ENCODE measurements at places on chromosomes 6 and 20.

GRCh38 chr6:14108571-14109410 lies 8.8 kb upstream of the CD83 start:
- peak; percentile 90 for DNase-seq

DNA sequence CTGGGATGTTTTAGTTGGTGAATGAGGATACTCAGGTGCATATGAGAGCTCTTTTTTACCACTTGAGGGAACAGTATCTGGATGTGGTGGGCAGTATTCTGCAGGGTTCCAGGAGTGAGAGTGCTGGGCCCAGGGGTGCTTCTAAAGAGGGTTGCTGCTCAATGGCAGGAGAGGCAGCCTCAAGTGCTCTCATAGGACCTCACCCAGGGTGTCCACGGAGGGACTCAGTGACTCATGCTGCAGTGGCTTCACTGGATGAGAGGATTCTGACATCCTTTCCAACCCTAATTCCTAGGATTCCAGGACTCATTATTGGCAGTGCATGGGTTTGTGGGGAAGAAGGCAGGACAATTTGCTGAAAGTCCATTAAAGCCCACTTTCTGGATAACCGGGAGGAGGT lies 176.6 kb upstream of the FERMT1 start:
- DNase-seq, result no peak

GRCh38 chr20:51158226-51158625 lies 135.3 kb upstream of the KCNG1 start:
- DNase-seq, result no peak

DNA sequence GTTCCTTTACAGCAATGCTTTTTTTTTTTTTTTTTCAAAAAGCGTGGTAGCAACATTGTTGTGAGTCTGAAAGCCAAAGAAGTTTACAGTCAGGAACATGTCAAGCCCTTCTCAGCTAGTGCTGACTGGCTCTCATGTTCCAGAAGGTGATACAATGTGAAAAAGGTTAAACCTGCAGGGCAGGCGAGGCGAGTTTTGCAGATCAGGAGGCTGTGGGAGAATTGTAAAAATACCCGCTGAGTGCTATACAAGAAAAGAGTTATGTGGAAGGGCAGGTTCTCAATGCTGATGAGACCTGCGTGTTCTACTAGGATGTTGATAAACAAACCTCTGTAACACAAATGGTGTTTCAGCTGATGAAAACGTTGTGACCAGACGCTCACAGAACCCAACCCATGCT lies 30.9 kb upstream of the RPP40 start:
- no peak for DNase-seq

GRCh38 chr20:63097336-63097831 lies 90.6 kb upstream of the BHLHE23 start:
- DNase-seq, result no peak

DNA sequence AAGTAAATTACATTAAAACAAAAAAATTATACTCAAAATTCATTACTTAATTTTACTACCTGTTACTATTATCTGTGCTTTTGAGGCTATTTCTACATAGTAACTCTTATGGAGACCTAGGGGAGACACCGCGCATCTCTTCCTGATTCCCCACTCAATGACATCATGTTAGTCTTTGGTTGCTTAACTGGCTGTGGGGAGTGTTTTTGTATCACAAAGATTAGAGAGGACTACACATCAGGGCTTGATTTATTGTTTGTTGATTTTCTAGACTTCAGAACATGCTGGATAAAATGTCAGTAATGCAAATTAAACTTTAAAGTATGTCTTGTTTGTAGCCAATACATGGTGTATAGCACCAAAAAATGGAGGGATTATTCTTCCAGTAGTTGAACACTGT lies 26.0 kb downstream of the SLC2A10 start:
- peak; percentile 8 for DNase-seq

DNA sequence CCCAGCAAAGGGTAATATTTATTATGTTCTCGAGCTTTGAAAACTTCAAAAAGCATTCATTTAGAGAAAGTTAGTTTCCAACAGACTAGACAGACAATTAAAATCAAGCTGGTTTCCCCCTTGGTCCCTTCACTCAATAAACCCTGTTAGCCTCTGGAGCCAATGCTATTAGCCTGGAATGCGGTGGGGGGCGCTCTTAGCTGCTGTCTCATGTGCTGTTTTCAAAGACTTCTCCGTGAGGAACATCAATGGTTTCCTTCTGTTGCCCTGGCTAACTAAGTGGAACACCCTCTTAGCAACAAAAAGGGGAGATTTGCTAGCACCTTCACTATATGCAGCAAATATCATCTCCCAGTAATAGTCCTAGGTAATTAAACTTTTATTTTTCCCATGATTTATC lies 86.4 kb downstream of the LY86 start:
- no peak for DNase-seq

DNA sequence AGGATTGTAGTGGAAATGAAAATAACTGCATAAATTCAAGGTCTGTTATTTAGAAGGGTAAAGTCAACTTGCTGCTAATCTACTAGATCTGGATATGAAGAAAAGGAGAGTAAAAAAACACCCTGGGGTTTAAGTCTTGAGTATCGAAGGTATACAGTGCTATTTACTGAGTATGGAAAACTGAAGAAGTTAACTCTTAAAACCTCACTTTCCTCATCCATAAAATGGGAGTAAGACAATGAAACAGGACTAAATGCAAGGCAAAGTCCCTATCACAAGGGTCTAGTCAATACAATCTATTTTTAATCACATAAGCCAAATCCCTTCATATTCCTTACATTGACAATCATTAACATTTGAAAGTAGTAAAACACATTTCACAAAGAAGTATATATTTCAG lies 2.2 kb downstream of the FBXO5 start:
- DNase-seq, result no peak

DNA sequence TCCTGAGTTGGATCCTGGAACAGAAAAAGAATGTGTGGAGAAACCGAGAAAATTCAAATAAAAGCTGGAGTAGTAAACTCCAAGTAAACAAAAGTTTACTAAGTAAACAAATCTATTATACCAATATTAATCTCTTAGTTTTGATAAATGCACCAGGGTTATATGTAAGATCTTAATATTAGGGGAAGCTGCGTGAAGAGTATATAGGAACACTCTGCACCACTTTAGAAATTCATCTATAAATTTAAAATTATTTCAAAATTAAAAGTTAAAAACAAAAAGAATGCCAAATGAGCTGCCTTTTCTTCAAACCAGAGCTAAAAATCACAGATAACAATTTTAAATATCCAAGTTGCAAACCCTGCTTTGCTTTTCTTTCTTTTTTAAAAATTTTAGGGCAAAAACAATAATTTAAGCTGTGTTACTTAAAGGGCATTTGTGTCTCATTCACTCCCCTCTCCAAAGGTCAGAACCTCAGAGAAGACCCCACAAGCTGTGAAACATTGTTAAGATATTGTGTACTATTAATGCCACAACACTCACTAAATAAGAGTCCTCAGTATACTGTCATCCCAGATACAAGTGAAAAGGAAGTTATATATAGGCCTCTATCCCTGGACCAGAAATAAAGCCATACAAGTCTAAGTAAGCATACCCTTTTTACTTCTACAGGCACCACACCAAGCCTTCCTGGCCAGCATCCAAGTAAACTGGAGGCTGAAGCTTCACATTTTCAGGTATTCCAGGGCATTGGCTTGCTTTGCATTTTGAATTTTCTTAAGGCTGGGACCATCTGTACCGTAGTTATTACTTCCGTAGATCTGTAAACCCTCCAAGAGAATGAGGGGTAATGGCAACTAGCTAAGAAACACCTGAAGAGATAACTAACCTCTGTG lies 7.0 kb downstream of the DNAAF9 start:
- DNase-seq, result no peak

DNA sequence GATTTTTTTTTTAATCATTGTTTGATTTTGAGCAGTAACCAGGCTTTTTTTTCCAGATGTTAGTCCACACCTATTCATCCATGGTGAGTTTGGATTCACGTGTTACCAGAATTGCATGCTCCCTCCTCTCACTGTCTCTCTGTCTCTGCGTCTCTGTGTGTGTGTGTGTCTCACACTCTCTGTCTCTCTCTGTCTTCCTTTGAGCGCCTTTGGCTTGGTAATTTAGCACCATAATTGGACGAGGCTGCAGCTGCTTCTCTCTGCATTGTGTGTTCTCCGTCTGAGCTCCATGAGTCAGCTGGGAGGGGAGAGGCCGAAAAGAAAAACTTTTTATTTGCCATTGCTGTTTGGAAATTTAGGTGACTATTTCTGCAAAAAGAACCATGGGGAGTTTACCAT lies 3.4 kb downstream of the TFAP2B start:
- no peak for DNase-seq

DNA sequence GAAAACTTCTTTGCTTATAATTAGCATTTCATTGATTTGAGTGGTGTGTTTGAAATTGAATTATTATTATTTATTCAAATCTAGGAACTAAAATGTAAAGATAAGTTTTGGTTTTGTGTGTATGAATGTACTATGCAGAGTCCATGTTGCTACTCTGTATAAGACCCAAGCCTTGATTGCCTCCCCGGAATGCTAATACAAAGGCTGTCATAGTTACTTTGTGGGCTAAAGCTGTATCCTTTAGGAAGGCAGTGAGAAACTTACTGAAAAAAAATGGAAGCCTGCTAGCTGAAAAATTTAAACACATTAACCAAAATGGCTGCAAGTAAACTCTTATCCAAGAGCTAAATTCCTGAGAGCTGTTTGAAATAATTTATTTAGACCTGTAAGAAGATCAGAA lies 213.3 kb downstream of the ZFAND3 start:
- no peak for DNase-seq

GRCh38 chr6:36997811-36998722 lies 7.4 kb upstream of the FGD2 start:
- no peak for DNase-seq

DNA sequence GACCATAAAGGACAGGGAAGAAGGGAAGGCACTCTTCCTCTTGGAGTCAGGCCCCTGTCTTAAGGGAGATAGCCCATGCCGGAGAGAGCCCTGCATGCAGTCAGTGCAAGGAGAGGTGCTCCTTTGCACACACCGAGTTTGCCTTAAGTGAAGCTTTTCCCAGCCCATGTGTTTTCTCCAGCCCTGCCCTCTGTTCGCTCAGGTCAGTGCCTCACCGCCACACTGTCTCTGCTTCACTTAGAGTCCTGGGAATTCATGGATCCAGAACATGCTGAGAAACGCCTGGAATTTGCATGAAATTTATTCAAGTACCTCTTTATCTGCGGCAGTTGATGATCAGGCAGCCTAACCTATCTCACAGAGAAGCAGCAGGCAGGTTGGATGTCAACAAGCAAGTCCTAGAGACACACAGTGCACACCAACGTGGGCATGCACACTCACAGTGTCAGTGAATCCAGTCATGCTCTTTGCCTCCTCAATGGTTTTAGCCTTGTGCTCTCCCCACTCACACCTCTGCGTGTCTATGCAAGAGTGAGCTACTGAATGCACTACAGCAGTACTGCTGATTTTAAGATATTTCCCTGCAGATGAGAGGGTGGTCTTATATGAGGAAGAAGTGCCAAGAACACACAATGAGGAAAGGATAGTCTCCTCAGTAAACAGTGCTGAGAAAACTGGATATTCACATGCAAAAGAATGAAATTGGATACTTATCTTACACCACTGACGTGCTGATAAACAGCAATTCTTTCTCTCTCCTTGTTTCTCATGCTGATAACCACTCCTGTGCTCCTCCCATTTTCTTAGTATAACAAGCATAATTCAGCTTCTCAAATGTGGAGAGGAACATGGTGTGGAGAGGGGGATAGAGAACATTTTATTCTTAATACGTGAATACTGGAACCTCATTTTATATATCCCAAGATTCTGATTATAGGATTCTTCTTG lies 295.1 kb upstream of the CDYL start:
- DNase-seq, result no peak

Measured in hematopoietic multipotent progenitor cell treated with erythropoietin and hydrocortisone succinate and interleukin-3 and kit ligand, for 4 days (in vitro differentiated cells).